ENCODE measurements at places on chromosomes 2 and 18.

- DNase-seq = no peak
Observed at GRCh38 chr2:175002547-175003274, 2.5 kb downstream of the CHN1 start.

GRCh38 chr2:126059379-126059778 is 596.6 kb upstream of the GYPC start:
- no peak for DNase-seq

DNA sequence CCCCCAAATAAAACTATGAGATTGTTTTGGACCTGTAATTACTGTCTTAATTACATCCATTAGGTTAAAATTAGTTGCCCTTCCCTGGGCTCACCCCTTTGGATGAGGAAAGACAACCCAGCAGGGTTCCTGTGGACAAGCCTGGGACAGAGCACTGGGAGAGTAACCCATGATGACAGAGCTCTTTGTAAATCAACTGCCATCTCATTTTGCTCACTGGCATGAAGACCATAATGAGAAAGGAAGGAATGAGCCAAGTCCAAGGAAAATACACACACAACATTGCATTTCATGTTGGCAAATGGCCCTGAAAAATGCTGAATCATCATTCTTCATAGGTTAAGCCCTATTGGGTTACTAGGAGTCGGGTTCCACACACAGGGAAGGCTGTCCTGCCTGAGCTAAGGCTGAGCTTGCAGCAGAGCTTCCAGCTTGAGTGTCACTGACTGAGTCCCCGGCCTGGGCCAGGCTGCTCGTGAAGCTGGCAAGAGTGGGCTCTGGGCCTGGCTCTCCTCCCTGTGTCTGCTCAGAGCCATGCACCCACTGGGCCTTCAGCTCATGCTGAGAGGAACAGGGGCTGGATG is 94.1 kb upstream of the ACAA2 start:
- DNase-seq = no peak

- peak; percentile 83 for DNase-seq
Observed at GRCh38 chr2:143128681-143129580, at the start of gene ARHGAP15. TSS of gene ARHGAP15 (plus strand) at chr2:143129419.

- no peak for DNase-seq
Observed at GRCh38 chr2:69483696-69484095, 46.5 kb upstream of the NFU1 start.
